Kidney (tissue), 22 donors: ENCODE measurements at places on chromosomes 5 and 9. TPM values are rescaled to one million over a fixed set of nuclear protein-coding genes. Genes with fewer than 3 reads are reported as not detected.

Gene IRGM
- total RNA-seq, result 0.44 TPM

Gene BTNL3
- total RNA-seq, result not detected

Gene TEX48
- not detected for total RNA-seq

Gene GFI1B
- 0.28 TPM for total RNA-seq

Gene BICD2
- 25.2 TPM for total RNA-seq

Gene CYLC2
- not detected for total RNA-seq

Gene NIPAL4
- not detected for total RNA-seq

DNA sequence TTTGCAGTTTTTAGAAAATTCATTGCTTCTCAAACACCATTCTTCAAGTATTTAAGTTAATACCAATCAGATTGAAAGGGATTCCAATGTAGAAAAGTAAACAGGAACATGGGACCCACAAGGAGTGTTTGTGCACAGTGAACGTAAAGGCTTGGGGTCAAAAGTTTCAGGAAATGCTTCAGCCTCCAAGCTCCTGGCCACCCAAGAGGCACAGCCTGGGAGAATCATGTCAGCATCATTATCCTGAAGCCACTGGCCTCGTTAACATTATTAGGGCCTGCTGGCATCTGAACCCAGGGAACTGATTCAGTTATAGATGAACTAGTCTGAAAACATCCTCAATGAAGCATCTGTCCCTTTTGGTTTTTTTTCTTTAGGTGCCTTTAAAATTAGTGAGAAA, 122.9 kb downstream of the NXNL2 start:
- H3K27ac ChIP-seq, result no peak overlapping the region
- H3K27me3 ChIP-seq, result no peaks in the 10 kb centered on the region
- peaks cover 8% of the 10 kb centered on the region for H3K4me1 ChIP-seq
- H3K4me3 ChIP-seq, result no peak overlapping the region
- H3K36me3 ChIP-seq, result no peaks in the 10 kb centered on the region

DNA sequence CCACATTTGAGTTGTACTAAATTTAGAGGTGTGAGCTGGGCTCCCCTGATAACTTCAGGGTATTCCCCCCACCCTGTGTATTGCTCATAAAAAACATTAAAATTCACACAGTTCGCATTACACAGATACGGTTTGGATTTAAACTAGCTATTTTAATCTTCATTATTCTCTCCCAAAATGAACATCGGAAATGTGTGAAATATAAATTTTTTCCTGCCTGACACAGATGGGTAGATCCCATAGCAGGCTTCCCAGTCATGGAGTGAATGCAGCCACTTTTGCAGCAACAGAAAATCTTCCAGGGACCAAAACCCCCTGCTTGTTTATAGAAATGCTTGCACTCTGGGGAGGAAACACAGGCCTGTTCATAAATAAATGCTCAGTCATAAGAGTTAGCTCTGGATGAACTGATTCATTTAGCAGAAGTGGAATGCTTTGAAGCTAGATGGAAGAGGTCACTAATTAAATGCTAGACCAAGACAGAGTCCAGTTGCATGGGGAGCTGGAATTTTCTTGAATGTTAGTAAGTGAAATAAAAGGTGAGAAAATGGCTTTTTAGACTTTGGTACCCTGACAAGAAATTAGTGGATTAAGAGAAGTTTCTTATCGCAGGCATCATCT, 115.6 kb downstream of the PDE8B start:
- H3K4me3 ChIP-seq, result no peak overlapping the region
- H3K4me1 ChIP-seq, result no peaks in the 10 kb centered on the region
- H3K27ac ChIP-seq, result no peak overlapping the region
- no peaks in the 10 kb centered on the region for H3K36me3 ChIP-seq
- no peak for DNase-seq
- no peaks in the 10 kb centered on the region for H3K27me3 ChIP-seq

GRCh38 chr9:79184831-79185230, 386.9 kb upstream of the TLE4 start:
- H3K36me3 ChIP-seq, result no peaks in the 10 kb centered on the region
- H3K4me1 ChIP-seq, result no peaks in the 10 kb centered on the region
- no peak for DNase-seq

- no peaks in the 10 kb centered on the region for H3K27me3 ChIP-seq
- H3K36me3 ChIP-seq, result no peaks in the 10 kb centered on the region
These were observed 818 bp upstream of the FREM1 start for GRCh38 chr9:14911046-14911445.

GRCh38 chr9:95751520-95751790, 124.0 kb upstream of the ERCC6L2 start:
- DNase-seq, result no peak
- H3K4me1 ChIP-seq, result no peaks in the 10 kb centered on the region
- H3K27ac ChIP-seq, result no peak overlapping the region
- H3K27me3 ChIP-seq, result no peaks in the 10 kb centered on the region
- no peaks in the 10 kb centered on the region for H3K36me3 ChIP-seq
- no peak overlapping the region for H3K4me3 ChIP-seq

- H3K4me1 ChIP-seq, result peaks cover 5% of the 10 kb centered on the region
- no peak overlapping the region for H3K4me3 ChIP-seq
- no peaks in the 10 kb centered on the region for H3K36me3 ChIP-seq
- no peak overlapping the region for H3K27ac ChIP-seq
- peak; percentile 62 for DNase-seq
These were observed 32.6 kb downstream of the SSBP2 start for GRCh38 chr5:81718300-81718699.

- no peak overlapping the region for H3K27ac ChIP-seq
- no peaks in the 10 kb centered on the region for H3K36me3 ChIP-seq
- H3K27me3 ChIP-seq, result no peaks in the 10 kb centered on the region
- no peak for DNase-seq
- H3K4me3 ChIP-seq, result no peak overlapping the region
These were observed 87.6 kb downstream of the PIK3R1 start for GRCh38 chr5:68303038-68303738.

GRCh38 chr5:14893381-14893780, 21.8 kb upstream of the ANKH start:
- H3K27me3 ChIP-seq, result no peaks in the 10 kb centered on the region
- no peaks in the 10 kb centered on the region for H3K36me3 ChIP-seq
- H3K4me1 ChIP-seq, result no peaks in the 10 kb centered on the region
- no peak overlapping the region for H3K27ac ChIP-seq
- no peak for DNase-seq
- H3K4me3 ChIP-seq, result no peak overlapping the region

DNA sequence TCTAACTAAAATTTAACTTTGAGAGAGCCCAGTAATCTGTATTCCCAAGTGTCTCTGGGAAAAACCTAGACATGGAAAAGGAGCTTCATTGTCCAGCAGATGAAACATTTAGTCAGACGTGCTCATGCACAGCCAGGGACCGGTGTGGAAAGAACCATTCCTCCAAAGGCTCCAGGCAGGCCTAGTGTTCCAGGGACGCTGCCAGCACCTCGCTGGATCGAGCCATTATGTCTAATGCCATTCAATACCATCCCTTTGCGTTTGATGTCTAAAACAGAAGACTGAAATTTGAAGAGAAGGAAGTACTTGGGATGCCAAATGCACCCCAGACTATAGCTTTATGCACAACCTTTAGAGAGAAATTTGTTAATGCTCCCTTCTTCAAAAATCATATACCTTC, 1.4 kb upstream of the CHSY3 start:
- H3K4me3 ChIP-seq, result no peak overlapping the region
- no peaks in the 10 kb centered on the region for H3K36me3 ChIP-seq
- H3K4me1 ChIP-seq, result peaks cover 10% of the 10 kb centered on the region
- no peaks in the 10 kb centered on the region for H3K27me3 ChIP-seq
- no peak for DNase-seq

DNA sequence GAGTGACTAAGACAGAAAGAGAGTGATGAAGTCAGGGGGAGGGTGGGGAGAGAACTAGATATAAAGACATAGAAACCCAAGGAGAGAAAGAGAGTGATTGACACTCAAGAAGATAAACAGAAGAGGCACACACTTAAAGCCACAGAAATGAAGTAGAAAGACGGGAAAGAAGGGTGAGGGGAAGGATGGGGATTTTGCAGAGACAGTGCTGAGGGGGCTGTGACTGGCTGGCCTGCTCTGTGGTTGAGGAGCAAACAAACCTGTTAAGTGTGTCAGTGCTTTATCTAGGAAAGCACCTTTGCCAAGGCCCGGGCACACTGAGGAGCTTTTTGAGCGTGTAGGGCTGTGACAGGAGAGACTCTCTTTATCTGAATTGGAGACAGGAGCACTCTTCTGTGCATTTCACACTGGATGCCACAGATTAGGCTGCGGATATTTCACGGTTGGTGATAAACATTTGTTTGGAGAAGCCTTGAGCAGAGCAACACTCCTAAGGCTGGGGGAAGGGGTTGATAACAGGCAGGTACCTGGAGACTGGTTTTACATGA, 109.1 kb downstream of the DOCK2 start:
- no peaks in the 10 kb centered on the region for H3K27me3 ChIP-seq
- H3K4me3 ChIP-seq, result no peak overlapping the region
- no peaks in the 10 kb centered on the region for H3K36me3 ChIP-seq
- no peak for DNase-seq
- H3K4me1 ChIP-seq, result no peaks in the 10 kb centered on the region
- no peak overlapping the region for H3K27ac ChIP-seq

- H3K36me3 ChIP-seq, result no peaks in the 10 kb centered on the region
- no peak for DNase-seq
- no peak overlapping the region for H3K27ac ChIP-seq
- H3K4me3 ChIP-seq, result no peak overlapping the region
- H3K4me1 ChIP-seq, result peaks cover 5% of the 10 kb centered on the region
- no peaks in the 10 kb centered on the region for H3K27me3 ChIP-seq
These were observed 64.9 kb downstream of the DOCK2 start for GRCh38 chr5:169701910-169702451.

- no peaks in the 10 kb centered on the region for H3K36me3 ChIP-seq
- no peak for DNase-seq
- no peak overlapping the region for H3K4me3 ChIP-seq
- no peaks in the 10 kb centered on the region for H3K4me1 ChIP-seq
- no peak overlapping the region for H3K27ac ChIP-seq
These were observed 202.6 kb downstream of the SEMA5A start for GRCh38 chr5:9343146-9343850.

DNA sequence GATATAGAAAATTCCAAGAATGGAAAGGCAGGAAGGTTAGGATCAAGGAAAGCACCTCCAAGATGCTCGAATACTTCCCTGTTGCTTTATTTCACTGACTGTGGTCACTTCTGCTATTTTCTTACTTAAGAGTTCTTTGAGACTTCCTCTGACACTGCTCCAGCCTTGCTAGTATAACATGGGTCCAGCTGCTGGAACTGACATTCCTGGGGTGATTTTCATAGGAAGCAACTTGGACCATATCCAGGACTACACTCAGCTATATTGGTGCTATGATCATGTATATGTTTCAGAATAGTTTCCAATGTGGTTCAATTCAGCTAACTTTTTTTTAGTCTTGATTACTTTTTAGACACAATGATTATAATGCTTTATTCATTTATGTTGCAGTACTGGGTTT, 81.6 kb upstream of the CKMT2 start:
- no peak overlapping the region for H3K4me3 ChIP-seq
- no peaks in the 10 kb centered on the region for H3K27me3 ChIP-seq
- no peak overlapping the region for H3K27ac ChIP-seq
- H3K36me3 ChIP-seq, result no peaks in the 10 kb centered on the region
- no peaks in the 10 kb centered on the region for H3K4me1 ChIP-seq

- H3K4me3 ChIP-seq, result no peak overlapping the region
- H3K36me3 ChIP-seq, result no peaks in the 10 kb centered on the region
- H3K4me1 ChIP-seq, result no peaks in the 10 kb centered on the region
- H3K27me3 ChIP-seq, result no peaks in the 10 kb centered on the region
These were observed 3.9 kb upstream of the BTNL9 start for GRCh38 chr5:181035991-181036815.

- no peaks in the 10 kb centered on the region for H3K36me3 ChIP-seq
- no peak for DNase-seq
- no peak overlapping the region for H3K4me3 ChIP-seq
- H3K27ac ChIP-seq, result no peak overlapping the region
These were observed 318.3 kb upstream of the RPS23 start for GRCh38 chr5:82596451-82596850.

DNA sequence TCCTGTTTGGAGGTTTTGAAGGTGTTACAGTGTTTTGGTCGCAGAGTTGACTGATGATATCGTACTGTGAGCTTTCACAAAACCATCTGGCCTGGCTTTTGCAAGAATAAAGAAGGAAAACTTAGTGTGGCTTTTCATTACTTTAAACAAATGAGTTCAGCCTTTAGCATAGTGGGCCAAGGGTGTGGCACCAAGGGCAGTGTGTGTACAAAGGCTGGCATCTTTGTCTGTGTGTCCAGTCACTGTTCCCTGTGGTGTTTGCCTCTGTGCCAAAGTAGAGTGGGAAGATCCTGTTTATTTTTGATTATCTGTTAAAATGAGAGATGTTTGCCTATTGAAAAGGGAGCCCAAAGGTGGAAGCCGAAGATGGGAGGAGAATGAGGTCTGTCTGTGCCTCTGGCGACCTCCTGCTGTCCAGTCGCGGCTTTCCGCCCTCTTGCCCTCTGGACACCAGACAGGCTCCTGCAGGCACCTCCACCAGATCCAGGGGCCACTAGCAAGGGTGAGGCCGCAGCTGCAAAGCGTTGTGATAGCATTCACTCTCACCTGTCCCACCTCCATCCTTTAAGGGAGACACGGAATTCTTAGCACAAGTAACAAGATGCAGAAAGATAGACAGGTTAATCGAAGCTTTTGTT, 113.7 kb downstream of the TRIO start:
- no peak overlapping the region for H3K27ac ChIP-seq
- no peak overlapping the region for H3K4me3 ChIP-seq
- peaks cover 12% of the 10 kb centered on the region for H3K4me1 ChIP-seq
- no peaks in the 10 kb centered on the region for H3K27me3 ChIP-seq
- DNase-seq, result no peak

- H3K27me3 ChIP-seq, result no peaks in the 10 kb centered on the region
- no peak overlapping the region for H3K27ac ChIP-seq
- H3K4me1 ChIP-seq, result no peaks in the 10 kb centered on the region
- no peaks in the 10 kb centered on the region for H3K36me3 ChIP-seq
- no peak for DNase-seq
These were observed 74.0 kb upstream of the CHSY3 start for GRCh38 chr5:129830288-129830687.

DNA sequence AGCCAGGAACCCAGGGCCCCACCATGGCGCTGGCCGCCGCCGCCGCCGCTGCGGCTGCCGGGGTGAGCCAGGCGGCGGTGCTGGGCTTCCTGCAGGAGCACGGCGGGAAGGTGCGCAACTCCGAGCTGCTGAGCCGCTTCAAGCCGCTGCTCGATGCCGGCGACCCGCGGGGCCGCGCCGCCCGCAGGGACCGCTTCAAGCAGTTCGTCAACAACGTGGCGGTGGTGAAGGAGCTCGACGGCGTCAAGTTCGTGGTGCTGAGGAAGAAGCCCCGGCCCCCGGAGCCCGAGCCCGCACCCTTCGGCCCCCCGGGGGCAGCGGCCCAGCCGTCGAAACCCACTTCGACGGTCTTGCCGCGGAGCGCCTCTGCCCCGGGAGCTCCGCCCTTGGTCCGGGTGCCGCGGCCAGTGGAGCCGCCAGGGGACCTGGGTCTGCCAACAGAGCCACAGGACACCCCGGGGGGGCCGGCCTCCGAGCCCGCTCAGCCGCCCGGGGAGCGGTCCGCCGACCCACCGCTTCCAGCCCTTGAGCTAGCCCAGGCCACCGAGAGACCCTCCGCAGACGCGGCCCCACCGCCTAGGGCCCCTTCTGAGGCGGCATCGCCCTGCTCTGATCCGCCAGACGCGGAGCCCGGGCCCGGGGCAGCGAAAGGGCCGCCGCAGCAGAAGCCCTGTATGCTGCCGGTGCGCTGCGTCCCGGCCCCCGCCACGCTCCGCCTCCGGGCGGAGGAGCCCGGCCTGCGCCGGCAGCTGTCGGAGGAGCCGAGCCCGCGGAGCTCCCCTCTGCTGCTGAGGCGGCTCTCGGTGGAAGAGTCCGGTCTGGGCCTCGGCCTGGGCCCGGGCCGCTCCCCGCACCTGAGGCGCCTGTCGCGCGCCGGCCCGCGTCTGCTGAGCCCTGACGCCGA, 749 bp downstream of the SOWAHA start:
- H3K4me1 ChIP-seq, result peaks cover 2% of the 10 kb centered on the region
- H3K36me3 ChIP-seq, result no peaks in the 10 kb centered on the region
- peaks cover 13% of the 10 kb centered on the region for H3K27me3 ChIP-seq
- peak overlapping the region; percentile 76 for H3K27ac ChIP-seq
- peak; percentile 53 for DNase-seq
